ENCODE measurements at places on chromosomes 11 and 22. TPM values are rescaled to one million over a fixed set of nuclear protein-coding genes. Genes with fewer than 3 reads are reported as not detected.

GNAZ gene
- 0.98 TPM for total RNA-seq

DNAJC4 gene
- total RNA-seq = 31.2 TPM

MMP11 gene
- 0.50 TPM for total RNA-seq

DNA sequence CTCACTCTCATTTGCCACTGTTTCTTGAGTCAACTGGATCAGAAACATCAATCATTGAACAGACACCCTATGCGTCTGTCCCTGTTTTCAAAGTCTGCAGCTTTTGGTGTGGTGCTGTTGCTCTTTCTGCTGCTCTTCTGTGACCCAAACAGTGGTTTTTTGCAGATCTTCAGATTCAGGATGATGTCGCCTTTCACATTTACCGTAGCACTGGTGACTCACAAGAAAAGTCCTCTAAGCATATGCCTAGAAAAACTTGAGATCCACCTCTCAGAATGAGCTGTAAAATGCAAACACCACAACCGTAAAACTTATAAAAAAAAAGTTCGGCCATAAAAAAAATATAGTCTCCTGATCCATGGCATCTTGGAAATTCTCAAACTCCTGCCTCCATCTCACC lies 400.4 kb downstream of the NTM start:
- H3K36me3 ChIP-seq = no peaks in the 10 kb centered on the region
- H3K27ac ChIP-seq = no peak overlapping the region
- H3K4me3 ChIP-seq = no peak overlapping the region
- no peaks in the 10 kb centered on the region for H3K27me3 ChIP-seq
- DNase-seq = no peak

- no peak overlapping the region for H3K27ac ChIP-seq
- H3K4me1 ChIP-seq = no peaks in the 10 kb centered on the region
- no peaks in the 10 kb centered on the region for H3K36me3 ChIP-seq
- H3K4me3 ChIP-seq = no peak overlapping the region
- DNase-seq = no peak
Measured at GRCh38 chr11:115672412-115672811, 168.2 kb upstream of the CADM1 start.

DNA sequence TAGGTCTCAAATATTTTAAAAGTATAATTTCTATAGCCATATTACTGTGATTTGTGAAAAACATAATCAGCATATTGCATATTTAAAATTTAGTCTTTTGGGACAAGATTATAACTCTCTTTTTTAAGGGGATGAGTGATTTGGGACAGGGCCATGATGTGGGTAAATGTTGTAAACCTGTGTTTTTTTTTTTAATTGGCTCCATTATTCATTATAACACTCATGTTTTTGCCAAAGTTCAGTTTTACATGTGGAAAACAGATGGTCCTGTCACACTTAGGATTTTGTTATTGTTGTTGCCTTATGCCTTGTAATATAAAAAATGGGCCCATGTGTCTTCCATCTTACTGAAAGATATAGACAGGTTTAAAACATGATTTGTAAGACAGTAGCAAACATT lies 1413.5 kb upstream of the RAG2 start:
- H3K4me3 ChIP-seq = no peak overlapping the region
- H3K27ac ChIP-seq = no peak overlapping the region
- no peaks in the 10 kb centered on the region for H3K36me3 ChIP-seq
- no peaks in the 10 kb centered on the region for H3K4me1 ChIP-seq

- DNase-seq = no peak
- H3K27ac ChIP-seq = no peak overlapping the region
- peaks cover 48% of the 10 kb centered on the region for H3K36me3 ChIP-seq
- H3K4me1 ChIP-seq = peaks cover 18% of the 10 kb centered on the region
- peak overlapping the region; percentile 3 for H3K4me3 ChIP-seq
Measured at GRCh38 chr11:108713076-108713790, 48.4 kb downstream of the DDX10 start.

GRCh38 chr11:122202951-122203456 lies 87.0 kb upstream of the BLID start:
- peaks cover 44% of the 10 kb centered on the region for H3K27me3 ChIP-seq
- no peak for DNase-seq
- no peaks in the 10 kb centered on the region for H3K4me1 ChIP-seq

Data from natural killer cell treated with Interleukin-12 subunit alpha and Interleukin-12 subunit beta and Interleukin-15 and Interleukin-18, amount 100 ng/mL, for 72 hours (primary cell).